Cortex of kidney (tissue), 1 donor: ENCODE measurements at places on chromosomes 5 and 9.

DNA sequence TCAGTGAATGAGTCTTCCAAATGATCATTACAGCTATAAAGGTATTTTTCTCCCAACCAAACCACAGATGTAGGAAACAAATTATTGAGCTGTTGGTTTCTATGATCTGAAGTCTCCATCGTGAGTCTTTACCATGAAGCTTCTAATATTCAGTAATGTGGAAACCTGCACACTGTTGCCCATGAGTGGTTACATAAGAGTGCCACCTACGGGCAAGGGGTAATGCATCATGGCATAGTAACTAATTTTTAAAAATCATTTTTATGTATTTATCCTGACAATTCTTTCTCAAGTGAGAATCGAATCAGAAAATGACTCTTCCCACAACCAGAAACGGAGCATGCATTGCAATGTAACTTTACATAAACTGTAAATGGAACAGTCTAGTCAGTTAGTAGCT is 282.5 kb upstream of the SMARCA2 start:
- no peak for DNase-seq

- DNase-seq: no peak
Measured at GRCh38 chr5:10761933-10762775, 1.1 kb upstream of the DAP start.

DNA sequence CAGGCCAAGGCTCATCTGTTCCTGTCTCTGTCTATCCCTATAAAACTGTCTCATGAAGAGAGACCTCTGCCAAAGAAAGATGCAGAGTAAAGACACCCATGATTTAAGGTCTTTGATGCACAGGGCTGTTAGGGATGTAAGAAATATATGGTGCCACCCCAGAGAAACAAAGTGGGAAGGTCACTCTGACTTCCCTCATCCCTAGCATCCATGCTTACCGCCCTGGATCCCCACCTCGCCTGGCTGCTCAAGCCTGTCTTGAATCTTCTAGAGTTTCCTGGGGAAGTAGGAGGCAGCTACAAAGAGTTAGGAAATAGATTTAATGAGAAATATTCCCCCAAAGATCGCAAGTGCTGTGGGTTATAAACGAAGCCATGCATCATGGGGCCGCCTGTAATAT is 349.2 kb downstream of the SLIT3 start:
- DNase-seq: no peak

- DNase-seq: no peak
Measured at GRCh38 chr9:133331641-133332380, 4.2 kb downstream of the SURF6 start.

DNA sequence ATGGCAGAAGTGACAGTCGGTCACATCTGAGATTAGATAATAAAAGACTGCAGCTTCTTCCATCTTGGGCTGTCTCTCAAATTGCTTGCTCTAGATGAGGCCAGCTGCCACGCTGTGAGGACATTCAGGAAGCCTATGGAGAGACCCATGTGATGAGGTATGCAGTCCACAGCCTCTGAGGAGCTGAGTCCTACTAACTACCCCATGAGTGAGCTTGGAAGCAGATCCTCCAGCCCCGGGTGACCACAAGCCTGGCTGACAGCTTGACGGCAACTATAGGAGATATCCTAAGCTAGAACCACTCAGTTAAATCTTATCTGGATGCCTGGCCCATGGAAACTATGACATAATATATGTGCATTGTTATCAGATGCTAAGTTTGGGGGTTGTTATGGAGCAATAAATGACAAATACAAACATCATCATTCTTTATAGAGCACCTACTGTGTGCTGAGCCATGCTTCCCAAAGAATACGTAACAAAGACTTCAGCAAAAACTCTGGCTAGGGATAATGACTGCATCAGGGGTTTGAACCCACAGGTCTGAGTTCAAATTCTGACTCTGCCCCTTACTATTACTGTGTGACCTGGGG is 26.7 kb downstream of the KCNV2 start:
- no peak for DNase-seq

DNA sequence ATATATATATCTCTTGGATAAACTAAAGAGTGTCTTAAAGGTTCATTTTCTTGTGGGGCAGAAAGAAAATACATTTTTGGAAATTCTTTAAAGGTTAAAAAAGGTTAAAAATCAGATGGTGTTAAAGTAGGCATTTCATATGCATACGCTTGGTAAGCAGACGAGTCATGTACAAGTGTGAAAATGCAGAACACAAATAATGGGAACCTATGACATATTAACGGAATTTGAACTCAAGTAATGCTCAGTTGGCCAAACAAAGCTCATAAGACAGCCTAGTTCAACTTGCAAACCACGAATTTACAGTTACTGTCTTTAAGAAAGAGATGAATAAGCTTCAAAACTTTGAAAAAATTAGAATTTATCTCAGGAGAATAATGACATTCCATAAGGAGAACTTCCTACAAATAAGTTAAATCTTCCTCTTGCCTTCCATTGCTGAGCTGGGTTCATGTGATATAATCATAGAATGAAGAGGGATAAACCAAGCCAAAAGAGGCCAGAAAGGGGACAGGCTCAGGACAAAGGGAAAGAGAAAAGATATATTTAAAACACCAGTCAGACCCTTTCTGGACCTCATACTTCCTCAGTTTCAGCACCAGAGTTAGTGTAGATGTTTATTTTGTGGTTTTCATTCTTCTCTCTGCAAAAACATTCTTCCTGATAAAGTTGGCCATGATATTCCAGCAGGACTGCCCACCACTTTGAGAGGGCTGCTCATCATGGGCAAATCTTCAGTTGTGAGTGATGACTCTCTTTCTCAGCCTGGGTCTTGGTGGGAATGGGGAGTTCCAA is 256.7 kb upstream of the CD180 start:
- DNase-seq: no peak

DNA sequence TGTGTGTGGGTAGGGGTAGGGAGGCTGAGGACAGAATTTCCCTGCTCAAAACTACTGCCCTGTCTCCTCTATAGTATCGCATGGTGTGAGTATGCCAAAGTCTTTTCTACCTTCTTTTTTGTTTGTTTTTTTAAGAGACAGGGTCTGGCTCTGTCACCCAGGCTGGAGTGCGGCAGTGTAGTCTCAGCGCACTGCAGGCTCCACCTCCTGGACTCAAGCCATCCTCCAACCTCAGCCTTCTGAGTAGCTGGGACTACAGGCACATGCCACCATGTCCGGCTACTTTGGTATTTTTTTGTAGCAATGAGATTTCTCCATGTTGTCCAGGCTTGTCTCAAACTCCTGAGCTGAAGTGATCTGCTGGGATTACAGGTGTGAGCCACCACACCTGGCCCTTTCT is 2.5 kb downstream of the SRP19 start:
- DNase-seq: no peak

GRCh38 chr9:126317513-126317912 is 9.1 kb upstream of the MVB12B start:
- DNase-seq: no peak
